ENCODE measurements at places on chromosomes 6 and 20. TPM values are rescaled to one million over a fixed set of nuclear protein-coding genes. Genes with fewer than 3 reads are reported as not detected.

MATN4 gene
- 0.17 TPM for polyA plus RNA-seq

ADGRF4 gene
- 0.12 TPM for polyA plus RNA-seq

TFAP2A gene
- polyA plus RNA-seq = 23.5 TPM

RAB44 gene
- polyA plus RNA-seq = 0.03 TPM

ZNF165 gene
- polyA plus RNA-seq = 4.8 TPM

F13A1 gene
- polyA plus RNA-seq = 13.2 TPM
